ENCODE measurements at places on chromosomes 1 and 21.

DNA sequence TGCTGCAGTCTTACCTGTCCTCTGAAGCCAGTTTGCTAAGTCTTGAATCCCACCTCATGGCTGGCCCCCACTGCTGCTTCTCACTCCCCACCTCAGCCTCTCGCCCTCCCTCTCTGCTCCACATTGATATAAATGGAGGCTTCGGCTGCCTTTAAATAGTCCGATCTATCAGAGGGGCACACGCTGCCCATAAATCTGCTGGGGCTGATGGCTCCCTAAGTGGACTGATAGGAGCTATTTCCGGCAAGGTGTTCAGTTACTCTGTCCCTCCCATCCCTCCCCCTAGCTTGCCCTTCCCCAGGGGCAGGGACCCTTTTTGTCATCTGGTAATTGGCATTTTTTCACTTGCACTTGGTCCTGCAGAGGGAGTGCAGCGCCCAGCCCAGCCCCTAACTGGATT lies 108.4 kb downstream of the TMEM53 start:
- DNase-seq: no peak

DNA sequence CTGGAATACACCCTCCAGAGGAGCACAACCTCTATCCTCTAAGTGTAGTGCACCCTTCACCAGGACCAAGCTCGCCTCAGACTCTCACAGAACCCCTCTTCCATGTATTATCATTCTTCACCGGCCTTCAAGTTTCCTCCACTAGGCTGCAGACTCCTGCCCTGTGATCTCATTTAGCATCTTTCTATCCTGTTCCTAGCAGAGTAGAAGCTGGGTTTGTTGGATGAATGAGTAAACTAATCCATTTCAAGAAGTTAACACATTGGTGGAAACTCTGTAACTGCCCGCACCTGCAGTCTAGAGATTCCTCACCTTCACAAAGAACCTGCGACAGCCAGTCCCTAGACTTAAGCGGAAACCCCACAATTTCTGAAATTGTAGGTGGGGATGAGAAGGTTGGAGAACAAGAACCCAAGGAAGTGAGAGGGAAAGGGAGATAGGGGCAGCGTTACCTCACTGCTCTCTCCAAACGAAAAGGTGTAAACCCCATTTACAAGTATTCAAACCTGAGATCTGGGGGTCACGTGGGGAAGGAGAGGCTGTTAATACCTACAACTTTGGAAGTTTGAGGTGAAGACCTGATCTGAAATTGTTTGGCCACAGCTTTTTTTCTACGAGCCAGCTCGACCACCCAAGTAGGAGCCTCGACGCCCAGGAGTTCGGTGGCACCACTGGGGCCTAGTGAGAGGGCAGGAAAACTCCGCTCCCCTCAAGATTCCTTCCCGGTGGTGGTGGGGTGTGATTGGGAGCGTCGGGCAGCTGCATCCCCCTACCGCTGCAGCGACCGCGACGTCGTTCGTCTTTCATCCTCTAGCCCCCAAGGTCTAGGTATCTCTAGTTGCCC lies 1.2 kb downstream of the PTPN14 start:
- DNase-seq: no peak

GRCh38 chr1:12565966-12566352 lies 52.1 kb downstream of the DHRS3 start:
- DNase-seq: peak; percentile 2

DNA sequence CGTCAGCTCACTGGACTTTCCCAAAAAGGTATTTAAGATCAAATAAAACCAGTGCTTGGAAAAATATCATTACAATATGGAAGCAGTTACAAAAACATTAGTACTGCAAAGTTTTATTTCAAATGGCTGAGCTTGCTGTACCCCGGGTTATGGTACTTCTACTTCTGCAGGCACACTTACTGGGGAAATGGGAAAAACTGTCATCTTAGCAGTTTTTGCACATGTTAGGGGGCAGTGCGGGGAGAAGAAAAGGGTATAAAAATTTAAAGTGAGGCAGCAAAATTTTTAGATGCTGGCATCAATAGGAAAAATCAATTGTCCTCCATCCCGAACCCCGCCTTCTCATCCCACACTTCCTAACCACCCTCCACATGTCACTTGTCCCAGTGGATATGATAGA lies 133.4 kb downstream of the ATG4C start:
- DNase-seq: no peak

- no peak for DNase-seq
Observed at GRCh38 chr21:31686272-31686915, 26.9 kb downstream of the SOD1 start.

DNA sequence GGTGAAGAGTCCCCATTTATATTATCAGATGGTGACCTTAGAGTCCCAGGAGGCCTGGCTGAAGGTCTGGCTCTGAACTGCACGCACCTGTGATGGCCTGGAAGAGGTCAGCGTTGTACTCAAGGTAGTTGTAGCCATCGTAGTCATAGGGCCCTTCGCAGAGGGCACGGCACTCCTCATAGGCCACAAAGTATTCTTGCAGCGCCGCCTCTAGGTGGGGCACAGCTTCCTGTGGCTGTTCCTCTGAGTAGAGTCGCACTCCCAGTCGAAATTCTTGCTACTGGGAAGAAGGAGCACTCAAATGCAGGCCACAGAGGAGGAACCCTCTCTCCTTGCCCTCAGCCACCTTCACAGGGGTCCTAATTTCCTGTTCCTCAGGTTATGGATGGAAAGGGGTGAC lies 7.7 kb downstream of the P3H1 start:
- no peak for DNase-seq

GRCh38 chr1:192579010-192579738 lies 3.6 kb downstream of the RGS1 start:
- no peak for DNase-seq

Data from NCI-H2081 (cell line).